ENCODE measurements at places on chromosomes 4 and X.

DNA sequence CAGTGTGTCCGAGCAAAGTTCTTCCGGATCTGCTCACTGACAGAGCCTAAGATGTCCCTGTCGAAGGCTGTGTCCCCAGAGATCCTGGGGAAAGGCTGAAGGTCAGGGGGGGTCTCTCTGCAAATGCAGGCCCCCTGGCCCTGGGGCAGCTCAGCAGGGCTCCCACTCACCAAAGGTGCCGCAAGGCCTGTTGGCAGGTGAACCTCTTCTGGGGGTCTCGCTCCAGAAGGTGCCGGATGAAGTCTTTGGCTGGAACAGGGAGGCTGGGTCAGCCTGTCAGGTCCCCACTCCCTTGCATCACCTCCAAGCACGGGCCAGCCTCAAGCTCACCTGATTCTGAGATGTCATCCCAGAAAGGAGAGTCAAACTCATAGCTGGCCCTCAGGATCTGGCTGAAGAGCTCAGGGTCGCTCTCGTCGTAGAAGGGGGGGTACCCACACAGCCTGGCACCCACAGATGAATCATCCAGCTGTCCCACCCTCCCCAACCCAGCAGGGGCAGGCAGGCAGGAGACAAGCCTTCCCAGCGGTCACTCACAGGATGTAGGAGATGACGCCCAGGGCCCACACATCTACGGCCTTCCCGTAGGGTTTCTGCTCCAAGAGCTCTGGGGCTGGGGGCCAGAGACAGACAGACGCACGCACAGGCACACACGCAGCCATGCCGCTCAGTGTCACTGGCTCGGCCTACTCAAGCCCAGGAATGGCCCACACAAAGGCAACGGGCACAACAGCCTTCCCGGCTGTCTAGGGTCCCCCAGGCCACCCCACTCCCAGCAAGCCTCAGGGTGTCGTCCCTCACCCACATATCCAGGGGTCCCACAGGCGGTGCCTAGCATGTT, 2.6 kb downstream of the PNCK start:
- DNase-seq, result no peak

DNA sequence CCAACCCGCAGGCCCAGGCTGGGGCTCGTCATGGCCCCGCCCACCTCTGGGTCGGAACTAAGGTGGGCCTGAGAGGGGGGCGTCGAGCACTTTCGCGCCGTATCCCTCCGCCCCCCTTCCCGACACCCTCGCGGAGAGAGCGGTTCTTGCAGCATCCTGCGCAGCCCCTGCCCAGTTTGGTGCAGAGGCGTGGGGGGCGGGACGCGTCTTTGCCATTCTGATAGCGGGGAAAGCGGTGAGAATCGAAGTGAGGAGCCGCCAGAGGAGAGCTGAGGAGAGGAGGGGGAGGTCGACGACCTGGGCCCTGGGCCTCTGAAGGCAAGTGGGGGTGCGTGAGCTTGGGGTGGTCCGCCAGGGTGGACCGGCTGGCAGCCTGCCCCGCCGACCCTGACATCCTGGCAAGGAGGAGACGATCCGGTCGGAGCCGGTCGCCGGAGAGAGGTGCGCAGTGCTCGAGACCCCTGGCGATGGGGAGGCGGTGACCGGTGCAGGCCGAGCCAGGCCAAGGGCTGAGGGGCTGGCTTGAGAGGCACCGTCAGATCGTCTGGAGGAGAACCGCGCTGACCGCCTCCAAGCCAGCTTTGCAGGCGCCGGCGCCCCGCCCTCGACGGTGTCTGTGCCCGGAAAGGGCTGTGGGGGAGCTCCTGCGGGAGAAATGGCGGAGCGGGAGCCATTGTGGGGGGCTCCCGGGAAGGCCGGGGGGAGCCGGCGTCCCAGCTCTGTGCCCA, 25.5 kb downstream of the GPRASP3 start:
- no peak for DNase-seq

DNA sequence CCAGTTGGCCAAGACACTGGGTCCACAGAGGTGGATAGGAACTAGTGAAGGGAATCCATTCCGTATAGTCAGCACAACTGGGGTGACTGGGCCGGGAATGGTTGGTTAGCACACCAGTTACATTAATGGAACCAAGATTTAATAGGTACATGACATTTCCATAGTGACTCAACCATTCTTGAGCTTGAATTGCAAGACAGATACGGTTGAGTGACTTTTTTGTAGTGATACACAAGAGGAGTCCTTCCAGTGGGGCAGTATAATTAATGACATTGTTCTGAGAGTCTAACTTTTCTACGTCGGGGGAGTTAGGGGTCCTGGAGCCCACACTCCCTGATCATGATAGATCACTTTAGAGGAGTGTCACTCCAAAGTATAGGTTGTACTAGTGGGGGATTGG, 211.6 kb upstream of the CXCL13 start:
- DNase-seq, result no peak

DNA sequence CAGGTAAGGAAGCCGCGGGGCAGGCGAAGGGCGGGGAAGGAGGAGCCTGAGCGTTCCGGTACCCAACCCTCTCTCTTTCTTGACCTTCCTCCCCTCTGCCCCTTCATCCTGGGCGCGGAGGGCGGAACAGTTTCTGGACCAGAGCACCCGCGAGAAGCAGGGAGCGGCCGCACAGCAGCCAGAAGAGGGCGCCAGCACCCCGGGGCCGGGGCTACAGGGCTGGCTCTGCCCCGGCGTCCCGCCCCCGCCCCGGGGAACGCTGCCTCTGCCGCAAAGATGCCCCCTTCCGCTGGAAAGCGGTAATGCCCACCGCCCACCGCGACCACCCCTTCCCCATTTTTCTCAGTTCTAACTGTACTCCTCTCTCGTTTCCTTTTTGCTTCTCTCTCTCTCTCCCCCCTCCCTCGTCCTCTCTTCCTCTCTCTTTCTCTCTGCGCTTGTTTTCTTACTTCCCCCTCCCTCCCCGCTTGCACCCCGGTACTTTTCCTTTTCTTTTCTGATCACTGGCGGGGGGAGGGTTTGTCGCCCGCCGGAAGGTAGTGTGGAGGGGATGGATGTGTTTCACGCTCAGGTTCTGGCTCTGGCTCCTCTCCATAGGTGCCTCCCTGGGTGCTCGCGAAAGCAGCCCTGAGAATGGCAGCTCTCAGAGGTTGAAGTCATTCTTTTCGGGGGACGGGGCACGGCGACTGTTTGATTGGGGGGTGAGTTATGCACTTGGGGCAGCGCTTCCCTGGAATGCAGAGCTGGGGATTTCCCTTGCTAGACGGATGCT, 13.1 kb upstream of the PRDM8 start:
- DNase-seq, result no peak

GRCh38 chrX:37993837-37994619, 12.3 kb upstream of the SYTL5 start:
- DNase-seq, result no peak

GRCh38 chrX:30779453-30780030, 109.5 kb downstream of the TAB3 start:
- DNase-seq, result no peak

DNA sequence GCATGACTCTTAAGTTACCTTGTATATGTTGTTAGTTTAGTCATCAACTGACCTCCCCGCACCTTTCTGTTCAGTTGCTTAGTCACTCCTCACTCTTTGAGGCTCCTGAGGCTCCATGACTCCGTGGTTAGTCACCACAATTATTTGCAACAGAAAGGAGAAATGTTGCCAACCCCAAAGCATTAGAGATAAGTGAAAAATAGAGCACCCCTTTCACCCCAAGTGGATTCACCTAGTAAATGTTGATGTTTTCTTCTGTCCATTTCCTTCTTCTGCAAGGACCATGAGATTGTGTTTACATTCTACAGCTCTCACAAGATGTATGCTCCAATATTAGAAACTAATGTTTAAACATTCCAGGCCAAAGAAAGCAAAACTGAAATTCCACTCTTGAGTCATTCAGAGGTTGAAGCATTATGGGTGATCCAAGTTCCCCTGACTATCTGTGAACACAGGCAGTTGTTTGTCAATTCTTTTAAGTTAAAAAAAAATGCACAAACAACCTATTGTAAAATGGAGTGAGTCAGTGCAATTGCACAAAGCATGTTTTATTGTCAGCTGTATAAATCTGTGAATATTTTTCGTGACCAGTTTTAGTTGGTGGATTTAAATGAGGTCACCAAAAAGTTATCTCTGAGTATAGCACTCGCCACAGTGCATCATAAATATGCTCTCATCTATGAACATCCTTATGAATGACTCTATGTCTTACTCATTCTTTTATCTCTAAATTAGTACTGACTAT, 552.4 kb upstream of the MAGEB2 start:
- DNase-seq, result no peak

DNA sequence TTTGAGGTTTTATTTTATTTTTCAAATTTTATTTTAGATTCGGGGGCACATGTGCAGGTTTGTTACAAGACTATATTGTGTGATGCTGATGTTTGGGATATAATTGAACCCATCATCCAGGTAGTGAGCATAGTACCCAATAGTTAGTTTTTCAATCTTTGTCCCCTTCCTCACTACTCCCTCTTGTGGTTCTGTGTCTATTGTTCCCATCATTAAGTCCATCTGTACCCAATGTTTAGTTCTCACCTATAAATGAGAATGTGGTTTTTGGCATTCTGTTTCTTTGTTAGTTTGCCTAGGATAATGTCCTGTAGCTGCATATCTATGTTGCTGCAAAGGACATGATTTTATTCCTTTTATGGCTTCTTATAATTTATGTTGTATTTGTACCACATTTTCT, 767.2 kb upstream of the ADGRL3 start:
- no peak for DNase-seq

GRCh38 chr4:22264261-22264660, 251.6 kb downstream of the ADGRA3 start:
- DNase-seq, result peak; percentile 54

DNA sequence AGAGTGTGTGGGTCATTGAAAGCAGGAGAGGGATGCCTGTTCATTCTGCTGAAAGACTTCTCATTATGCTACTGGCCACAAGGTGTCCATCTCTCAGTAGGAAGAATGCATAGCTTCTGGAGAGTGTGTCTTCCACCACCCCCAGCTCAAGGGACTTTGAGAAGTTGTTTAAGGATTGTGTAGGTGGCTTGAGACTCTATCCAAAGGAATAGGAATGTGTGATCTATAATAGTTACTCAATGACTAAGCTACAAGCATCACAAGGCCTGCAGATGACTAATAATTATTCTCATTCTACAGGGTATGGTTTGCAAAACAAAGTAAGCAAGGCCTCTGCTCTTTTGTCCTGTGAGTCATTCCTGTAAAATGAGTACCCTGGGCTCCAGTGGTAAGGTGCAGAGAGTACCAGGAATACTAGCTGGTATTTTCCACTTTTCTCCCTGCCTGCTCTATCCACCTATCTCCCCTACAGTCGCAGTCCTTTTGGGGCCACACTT, 279.8 kb upstream of the BOD1L1 start:
- DNase-seq, result no peak

GRCh38 chrX:44173219-44173618, 170.3 kb downstream of the EFHC2 start:
- DNase-seq, result no peak

DNA sequence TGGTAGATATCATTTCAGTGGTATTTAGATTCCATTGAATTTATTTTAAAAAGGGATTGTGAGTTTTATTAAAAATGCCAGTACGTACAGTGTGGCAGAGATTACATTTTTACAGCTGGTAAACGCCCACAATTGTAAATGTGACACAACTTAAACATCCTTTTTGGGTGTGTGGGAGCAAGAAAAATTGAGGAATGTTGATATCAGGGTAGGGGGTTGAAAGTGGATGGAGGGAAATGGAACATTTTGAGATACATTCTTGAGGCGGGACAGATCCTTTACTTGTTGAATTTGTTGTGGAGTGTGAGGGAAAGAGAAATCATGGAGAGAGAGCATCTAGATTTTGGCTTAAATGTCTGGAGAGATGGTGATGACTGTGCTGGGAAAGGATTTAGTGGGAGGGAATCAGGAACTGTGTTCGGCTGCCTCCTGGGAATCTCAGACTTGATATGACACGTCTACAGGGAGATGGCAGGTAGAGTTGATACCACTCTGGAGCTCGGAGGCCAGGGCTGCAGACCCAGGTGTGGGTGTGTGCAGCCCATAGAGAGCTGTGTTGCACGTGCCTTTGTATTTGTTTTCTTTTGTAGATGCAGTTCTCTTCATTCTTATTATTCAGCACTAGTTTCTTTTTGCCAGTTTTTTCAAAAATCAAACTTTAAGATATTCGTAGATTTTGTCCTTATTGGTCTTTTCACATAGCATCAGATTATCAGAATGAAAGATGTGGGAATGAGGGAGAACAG, 10.8 kb downstream of the TMEM131L start:
- no peak for DNase-seq

DNA sequence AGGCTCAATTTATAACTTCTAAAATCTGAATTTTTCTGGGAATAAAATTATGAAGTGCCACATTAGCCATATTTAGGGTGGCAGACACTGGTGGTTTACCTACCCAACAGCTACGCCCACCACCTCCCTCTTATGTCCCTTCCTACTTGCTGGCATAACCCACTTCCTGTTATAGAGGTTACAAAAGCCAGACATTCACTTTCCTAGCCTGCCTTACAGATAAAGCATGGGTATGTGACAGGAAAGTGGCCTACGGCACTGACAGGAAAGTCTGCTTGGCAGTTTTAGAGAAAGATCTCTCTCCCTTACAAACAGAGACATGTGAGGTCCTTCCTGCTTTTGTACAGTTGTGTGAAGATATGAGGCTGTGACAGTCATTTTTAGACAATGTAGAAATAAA, 12.4 kb downstream of the DDX53 start:
- DNase-seq, result no peak

DNA sequence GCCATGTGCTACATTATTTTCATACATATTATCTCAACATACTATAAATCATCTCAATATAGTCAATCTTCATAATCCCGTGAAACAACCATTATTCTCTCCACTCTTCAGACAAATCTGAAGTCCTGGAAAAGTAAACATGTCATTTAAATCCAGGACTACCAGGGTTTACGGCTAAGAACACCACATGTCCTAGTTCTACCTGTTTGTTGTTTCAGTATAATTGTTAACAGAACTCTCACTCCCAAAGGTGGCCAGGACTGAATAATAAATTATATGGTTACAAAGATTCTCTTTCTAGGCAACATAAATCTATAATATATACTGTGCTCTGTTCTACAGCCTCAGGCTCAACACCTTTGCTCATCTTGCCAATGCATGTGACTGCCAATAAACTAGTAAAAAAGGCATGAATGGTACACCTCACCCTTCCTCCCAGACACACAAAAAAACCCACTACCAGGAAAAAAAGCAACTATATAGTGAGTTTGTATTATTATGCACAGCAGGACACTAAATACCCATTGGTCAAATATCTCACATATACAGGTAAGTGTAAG, 20.1 kb downstream of the EIF4E start:
- DNase-seq, result no peak

- no peak for DNase-seq
These were observed 4.6 kb downstream of the HTT-AS start for GRCh38 chr4:3069661-3070199.
